Stimulated activated CD8-positive, alpha-beta memory T cell treated with anti-CD3 and anti-CD28 coated beads, Interleukin-12 subunit alpha, Interleukin-12 subunit beta, amount 100 ng/mL, for 1 hour (primary cell): ENCODE measurements at places on chromosomes 6 and 20.

DNA sequence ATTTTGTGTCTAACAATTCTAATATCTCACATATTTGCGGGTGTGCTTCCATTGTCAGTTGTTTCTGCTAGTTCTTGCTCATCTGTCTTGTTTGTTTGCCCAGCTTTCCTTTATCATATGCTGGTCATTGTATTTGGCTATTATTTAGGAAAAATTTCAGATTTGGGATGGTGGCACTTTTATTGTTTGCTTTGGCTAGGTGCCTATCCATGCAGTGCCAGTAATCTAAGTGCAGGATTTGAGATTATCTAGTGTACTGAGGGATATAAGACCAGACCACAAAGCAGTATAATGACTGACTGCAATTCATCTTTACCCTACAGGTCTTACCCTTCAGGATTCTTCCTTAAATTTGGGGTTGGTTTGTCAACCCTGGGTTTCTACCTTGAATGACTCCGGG lies 63.9 kb downstream of the NINL start:
- DNase-seq: no peak

- DNase-seq: no peak
Measured at GRCh38 chr6:83824388-83824801, 28.8 kb upstream of the RIPPLY2 start.

DNA sequence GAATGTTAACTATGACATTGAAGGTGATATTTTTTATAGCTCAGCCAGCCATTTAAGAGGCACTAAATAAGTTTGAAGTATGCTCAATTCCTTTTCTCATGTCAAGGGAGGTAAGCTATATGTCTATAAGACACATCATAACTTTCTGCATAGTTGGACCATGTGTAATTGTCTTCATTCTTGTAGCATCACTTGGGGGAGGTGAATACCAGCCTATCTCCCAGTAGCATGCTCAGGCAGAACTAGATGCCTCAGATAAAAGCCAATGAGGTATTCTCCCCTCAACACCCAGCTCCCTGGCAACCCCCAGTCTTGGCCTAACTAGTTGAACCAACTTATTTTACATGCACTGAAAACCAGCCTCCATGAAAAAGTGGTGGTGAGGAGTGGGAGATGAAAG lies 158.3 kb upstream of the JAG1 start:
- DNase-seq: no peak

DNA sequence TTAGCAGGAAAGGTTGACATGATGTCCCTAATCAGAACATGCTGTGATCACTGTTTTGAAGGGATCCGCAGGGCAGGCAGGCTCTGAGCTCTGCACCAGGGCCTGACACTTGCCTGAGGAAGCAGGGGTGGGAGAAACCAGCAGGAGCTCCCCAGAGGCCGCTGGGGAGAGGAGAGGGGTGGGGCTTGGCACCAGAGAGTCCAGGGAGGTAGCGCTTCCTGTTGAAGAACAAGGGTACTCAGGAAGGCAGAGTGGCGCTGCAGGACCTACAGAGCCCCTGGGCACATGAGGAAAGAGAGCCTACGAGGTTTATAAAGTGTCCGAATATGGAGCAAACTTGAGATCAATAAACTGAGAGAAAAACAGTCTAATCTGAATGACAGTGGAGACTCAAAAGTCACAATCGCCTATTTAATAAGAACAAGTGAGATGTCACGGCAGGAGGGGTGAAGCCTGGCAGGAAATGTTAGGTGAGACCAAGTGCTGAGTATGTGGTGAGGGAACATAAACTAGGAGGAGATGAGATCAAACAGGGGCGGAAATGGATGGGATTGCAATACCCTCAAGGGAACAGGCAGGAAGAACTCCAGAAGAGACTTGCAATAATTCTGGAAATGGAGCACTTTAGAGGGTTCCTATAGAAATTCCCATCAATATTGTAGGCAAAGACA lies 5.8 kb upstream of the TBXT start:
- no peak for DNase-seq

GRCh38 chr6:17057322-17057721 lies 44.5 kb upstream of the STMND1 start:
- no peak for DNase-seq

DNA sequence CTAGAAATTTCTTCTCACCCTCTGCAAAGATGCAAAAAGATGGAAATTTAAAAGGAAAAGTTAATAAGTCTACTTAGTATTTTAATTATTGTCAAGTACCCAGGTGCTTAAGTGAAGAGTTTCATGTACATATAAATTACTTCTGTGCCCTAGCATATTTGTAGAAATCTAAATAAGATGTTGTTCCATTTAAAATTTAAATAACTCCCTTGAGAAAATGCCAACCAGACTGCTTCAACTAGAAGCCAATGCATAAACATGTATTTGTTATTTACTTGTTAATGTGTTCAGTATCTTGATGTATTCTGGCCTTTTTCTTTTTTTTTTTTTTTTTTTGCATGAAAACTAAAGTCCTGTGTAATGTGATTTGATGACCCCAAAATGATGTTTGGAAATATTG lies 6.3 kb upstream of the TMEM244 start:
- no peak for DNase-seq

DNA sequence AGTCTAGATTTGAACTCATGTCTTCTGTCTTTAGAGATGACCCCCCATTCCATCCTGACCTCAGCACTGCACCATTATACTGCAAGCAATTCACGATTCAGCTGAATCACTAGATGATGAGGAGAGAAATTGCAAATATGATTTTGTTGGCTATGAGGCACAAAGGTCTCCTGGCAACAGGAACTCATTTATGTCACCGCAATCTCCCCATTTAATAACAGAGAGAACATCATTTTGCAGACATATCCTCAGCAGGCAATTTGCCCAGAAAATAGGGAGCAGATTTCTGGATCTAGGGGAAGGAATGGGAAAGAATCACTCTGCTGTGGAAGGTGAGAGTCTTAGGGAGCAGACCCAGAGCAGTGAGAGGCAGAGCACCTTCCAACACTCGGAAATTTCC lies 303.0 kb downstream of the PAX1 start:
- DNase-seq: no peak

DNA sequence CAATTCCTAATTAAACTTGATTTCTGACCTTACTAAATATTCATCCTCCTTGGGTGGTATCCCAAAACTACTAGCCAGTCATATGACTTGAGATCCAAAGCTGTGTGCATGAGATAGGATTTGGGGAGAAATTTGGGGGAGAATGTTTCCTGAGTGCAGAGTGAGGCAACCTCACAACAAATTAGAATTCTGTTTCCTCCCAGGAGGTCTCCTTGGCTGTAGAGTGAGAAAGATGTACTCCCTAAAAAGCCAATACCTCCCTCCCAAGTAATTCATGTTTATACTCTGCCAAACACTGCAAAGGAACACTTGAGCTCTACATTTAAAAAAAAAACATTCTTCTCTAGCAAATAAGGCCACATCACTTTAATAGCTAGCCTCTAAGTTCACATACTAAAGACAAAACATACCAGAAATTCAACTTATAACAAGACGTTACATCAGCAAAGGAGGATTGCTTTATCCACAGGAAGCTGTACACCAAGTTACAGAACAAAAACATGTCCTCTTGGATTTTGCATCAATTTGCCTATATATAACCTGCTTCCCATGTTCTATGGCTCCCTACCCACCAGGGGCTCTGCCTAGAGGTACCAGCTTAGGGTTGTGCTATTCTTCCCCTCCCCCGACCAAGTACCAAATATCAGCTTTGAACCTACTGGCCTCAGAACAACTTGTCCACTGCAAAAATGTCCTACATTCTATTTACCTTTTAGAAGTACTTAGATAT lies 15.4 kb upstream of the TMEM30A start:
- DNase-seq: no peak

DNA sequence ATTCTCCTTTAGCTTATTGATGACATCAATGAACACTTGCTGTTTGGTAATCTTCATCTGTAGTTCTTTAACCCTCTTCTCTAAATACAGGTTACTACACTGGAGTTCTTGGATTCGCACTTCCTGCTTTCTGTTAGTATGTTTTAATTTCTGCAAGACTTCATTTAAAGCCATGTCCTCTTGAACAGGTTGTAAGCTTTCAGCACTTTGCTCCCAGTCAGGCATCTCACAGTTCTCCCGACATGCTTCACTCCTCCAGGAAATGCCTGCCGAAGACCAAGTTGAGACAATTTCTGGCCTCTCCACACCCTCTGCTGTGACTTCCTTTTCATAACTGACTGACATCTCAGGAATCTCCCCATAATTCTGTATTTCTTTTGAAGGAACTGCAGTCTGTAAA lies 15.8 kb downstream of the CAGE1 start:
- no peak for DNase-seq

GRCh38 chr6:8738951-8739350 lies 303.6 kb upstream of the SLC35B3 start:
- no peak for DNase-seq

- no peak for DNase-seq
Measured at GRCh38 chr6:24768361-24768760, 6.4 kb upstream of the GMNN start.

- DNase-seq: no peak
Measured at GRCh38 chr20:26135325-26136110, 438.9 kb upstream of the ZNF337 start.

DNA sequence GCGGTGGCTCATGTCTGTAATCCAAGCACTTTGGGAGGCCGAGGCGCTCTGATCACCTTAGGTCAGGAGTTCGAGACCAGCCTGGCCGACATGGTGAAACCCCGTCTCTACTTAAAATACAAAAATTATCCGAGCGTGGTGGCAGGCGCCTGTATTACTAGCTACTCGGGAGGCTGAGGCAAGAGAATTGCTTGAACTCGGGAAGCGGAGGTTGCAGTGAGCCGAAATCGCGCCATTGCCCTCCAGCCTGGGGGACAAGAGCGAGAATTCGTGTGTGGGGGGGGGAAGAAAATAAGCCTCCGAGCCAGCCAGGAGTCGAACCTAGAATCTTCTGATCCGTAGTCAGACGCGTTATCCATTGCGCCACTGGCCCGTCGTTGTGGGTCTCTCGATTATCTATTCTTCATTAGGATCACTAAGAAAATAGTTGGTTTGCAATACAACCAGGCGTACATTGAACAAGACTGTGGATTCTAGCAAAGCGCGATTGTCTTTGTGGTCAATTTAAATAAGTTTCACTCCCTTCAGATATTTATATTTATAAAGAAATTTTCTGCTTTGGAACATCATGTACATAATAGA lies 33.9 kb upstream of the PRSS16 start:
- no peak for DNase-seq

GRCh38 chr6:166752928-166753721 lies 126.1 kb upstream of the RPS6KA2 start:
- no peak for DNase-seq

GRCh38 chr6:164346631-164347030 lies 932.1 kb downstream of the QKI start:
- DNase-seq: no peak
